ENCODE measurements at places on chromosomes 1 and 21.

DNA sequence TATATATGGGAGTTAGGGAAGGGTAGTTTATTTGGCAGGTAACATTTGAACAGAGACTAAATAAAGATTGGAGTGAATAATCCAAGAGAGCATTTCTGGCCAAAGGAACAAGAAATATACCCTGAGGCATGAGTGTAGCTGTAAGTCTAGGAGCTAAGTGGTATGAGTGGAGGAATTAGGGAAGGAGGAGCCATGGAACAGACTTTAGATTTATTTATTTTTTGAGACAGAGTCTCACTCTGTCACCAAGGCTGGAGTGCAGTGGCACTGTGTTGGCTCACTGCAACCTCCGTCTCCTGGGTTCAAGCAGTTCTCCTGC is 18.4 kb downstream of the CAPZA1 start:
- peaks cover 4% of the 10 kb centered on the region for H3K36me3 ChIP-seq
- peaks cover 42% of the 10 kb centered on the region for H3K4me1 ChIP-seq
- no peak for DNase-seq
- no peak overlapping the region for H3K4me3 ChIP-seq
- no peaks in the 10 kb centered on the region for H3K27me3 ChIP-seq

DNA sequence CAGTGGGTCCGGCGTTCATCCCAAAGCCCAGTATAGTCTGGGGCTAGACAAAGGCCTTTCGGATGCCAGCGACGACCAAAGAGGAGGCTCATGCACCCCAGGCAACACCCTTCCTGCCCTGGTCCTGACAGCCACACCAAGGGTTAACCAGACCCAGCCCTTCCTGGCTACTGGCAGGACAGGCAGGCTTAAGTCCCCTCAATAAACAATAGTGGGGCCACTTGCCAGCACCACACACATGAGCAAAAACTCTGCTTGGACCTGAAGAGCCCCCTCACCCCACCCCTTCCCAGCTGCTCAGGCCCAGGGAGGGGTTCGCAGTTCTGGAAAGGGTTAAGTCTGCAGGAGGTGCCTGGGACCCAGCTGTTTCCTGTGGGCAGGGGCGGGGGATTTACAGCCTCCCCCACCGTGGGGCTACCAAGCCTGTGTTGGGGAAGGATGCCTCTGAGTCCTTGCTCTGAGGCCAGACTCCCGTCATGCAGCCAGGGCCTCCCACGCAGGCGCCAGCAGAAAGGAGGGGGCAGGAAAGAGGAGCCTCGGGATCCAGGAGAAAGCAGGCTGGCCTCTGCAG is 18.2 kb downstream of the PHLDA3 start:
- no peaks in the 10 kb centered on the region for H3K36me3 ChIP-seq
- peaks cover 4% of the 10 kb centered on the region for H3K4me1 ChIP-seq
- no peak for DNase-seq
- no peak overlapping the region for H3K4me3 ChIP-seq

DNA sequence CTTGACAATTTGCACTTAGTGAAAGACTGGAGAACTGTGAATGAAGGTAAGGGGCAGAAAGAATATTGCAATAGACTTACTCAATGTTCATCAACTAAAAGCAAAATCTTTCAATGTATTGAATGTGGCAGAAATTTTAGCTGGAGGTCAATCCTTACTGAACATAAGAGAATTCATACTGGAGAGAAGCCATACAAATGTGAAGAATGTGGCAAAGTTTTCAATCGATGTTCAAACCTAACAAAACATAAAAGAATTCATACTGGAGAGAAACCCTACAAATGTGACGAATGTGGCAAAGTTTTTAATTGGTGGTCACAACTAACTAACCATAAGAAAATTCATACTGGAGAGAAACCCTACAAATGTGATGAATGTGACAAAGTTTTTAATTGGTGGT is 80.7 kb downstream of the JMJD4 start:
- no peaks in the 10 kb centered on the region for H3K4me1 ChIP-seq
- H3K27ac ChIP-seq, result no peak overlapping the region
- H3K27me3 ChIP-seq, result no peaks in the 10 kb centered on the region
- peaks cover 42% of the 10 kb centered on the region for H3K36me3 ChIP-seq
- DNase-seq, result no peak

DNA sequence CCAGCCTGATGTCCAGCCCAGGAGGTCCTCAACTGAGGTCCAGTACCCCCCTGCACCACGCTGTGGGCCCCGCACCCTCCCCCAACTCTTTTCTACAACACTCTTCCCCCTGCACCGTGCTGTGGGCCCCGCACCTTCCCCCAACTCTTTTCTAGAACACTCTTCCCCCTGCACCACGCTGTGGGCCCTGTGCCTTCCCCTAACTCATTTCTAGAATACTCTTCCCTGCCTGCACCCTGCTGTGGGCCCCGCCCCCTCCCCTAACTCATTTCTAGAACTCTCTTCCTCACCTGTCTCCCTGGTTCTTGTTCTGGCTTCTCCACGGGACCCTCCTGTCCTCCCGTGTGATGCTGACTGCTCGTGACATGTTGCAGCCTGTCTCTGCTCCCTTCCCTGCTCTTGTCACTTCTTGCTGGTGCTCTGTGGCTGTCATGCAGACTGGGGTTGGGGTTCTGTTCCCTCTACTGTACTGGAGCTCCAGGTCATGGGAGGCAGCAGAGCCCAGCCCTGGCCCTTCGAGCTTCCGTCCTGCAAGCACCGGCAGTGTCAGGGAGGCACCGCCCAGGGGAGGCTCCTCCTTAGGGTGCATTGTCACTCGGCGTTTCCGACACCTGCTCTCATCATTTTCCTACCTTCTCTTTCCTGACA is 160.1 kb upstream of the COL6A1 start:
- DNase-seq, result no peak
- H3K4me1 ChIP-seq, result peaks cover 9% of the 10 kb centered on the region
- no peak overlapping the region for H3K4me3 ChIP-seq
- H3K36me3 ChIP-seq, result no peaks in the 10 kb centered on the region

GRCh38 chr1:47906527-47907176 is 90.5 kb downstream of the TRABD2B start:
- H3K27ac ChIP-seq, result no peak overlapping the region
- no peak for DNase-seq
- no peaks in the 10 kb centered on the region for H3K27me3 ChIP-seq
- H3K36me3 ChIP-seq, result no peaks in the 10 kb centered on the region

DNA sequence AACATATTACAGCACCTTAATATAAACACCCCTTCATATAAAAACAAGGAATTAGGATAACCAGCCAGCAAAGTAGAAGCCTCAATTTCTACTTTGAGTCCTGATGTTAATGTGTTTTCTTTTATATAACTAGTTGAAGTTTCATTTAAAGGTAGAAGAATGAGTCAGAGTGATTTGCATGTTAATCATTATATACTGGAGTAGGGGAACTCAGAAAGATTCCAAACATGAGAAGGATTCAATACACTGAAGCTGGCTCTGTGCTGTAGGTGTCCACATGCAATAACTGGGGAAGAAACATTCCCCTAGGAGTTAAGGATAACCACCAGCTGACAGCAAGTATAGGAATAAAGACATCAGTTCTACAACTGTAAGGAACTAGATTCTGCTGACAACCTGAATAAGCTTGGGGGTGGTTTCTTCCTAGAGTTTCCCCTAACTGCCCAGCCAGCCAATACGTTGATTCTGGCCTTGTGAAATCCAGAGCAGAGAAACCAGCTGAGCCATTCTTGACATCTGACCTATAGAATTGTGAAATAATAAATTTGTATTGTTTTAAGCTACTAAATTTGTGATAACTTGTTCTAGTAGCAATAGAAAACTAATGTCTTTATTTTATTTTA is 33.4 kb upstream of the RNPC3 start:
- no peak overlapping the region for H3K27ac ChIP-seq
- H3K4me3 ChIP-seq, result no peak overlapping the region
- H3K4me1 ChIP-seq, result no peaks in the 10 kb centered on the region
- no peak for DNase-seq
- no peaks in the 10 kb centered on the region for H3K27me3 ChIP-seq
